ENCODE measurements at places on chromosomes 2 and 18.

DNA sequence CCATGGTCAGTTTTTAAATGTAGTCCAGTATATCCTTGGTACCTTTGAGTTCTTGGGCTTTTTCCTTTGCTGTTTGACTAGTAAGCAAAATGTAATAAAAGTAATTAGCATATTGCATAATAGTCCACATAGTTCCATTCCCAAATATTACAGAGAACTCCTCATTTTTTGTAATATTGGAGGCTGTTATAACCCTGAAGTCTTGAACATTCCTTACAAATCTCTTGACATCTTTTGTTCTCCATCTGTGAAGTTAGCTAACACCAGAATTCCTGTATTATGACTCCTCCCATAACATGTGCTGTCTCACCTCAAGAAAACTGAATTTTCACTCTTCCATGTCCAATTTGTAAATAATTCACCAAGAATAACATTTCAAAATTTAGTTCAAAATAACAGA is 17.1 kb downstream of the CREB1 start:
- DNase-seq = no peak

GRCh38 chr18:58983260-58984155 is 118.8 kb downstream of the ZNF532 start:
- DNase-seq = no peak

DNA sequence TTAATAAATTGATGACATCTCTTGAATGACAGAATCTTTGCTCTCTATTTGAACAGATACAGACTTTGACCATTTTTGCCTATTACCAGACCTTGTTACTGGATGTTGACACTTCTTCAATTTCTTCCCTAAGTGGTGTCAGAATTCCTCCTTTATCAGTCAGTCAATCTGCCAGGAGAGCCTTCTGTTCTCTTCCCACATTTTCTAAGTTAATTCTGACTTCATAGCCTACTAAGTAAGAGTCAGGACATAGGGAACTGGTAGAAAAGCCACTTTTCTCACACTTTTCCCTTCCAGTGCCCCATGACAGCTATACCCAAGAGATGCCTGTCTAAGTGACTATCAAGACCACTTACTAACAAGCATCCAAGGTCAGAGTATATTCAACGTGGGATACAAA is 1187.5 kb upstream of the NXPH2 start:
- no peak for DNase-seq

DNA sequence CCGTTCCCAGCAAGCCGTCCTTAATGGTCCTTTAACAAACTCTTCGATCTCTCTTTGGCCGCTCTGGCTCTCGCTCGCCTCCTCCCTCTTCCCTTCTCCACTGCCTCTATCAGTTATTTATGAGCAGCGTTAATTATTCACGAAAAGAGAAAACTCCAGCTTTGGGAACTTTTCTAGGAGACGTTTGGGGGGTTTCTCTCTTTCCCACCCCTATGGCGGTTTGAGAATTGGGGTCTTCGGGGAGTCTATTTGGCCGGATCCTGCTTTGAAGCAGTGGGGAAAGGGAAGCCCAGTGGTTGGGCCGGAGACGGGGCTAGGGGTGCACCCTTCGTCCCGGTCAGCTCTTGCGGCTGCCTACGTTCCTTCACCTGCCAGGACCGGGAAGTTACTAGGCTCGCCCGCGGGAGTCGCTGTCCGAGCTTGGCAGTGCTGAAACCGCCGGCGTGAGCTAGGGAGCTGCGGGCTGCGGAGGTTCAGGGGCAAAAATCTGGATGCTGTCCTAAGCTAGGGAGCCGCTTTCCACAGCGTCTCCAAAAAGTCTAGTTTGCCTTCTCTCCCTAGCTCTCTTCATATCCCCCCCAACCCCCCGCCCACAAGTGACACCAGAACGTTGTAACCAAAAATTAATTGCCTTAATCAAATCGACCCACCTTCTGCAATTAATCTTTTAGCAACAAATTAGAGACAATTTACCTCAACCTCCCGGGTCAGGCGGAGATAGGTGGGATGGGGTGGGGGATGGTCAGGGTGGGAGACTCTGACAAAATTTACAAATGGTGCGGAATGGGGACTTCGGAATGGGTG is 8.9 kb upstream of the SKOR2 start:
- DNase-seq = peak; percentile 66

DNA sequence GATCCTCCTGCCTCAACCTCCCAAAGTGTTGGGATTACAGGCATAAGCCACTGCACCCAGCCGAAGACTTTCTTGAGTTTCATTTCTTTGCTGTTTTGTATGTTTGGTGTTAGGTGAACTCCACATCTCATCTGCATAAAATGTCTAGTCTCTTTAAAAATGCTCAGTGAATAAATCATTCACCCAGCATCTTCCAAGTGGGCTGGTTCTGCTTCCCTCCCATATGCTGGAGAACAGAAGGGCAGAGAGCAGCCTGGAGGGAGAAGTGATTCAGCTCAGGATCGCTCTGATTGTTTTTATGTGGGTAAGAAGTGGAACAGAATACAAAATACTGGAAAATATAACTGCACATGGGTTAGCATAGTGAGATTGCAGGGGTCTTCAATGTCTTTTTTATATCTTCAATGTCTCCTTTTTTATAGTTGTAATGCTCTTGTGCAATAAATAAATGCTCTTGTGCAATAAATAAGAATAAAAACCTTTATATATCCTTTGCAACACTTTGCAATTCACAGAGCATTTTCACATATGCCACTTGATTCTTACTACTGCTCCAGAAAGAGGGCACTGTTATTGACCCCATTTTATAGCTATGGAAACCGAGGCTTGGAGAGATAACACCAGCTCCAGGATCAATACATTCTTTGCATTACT is 253.0 kb upstream of the NCKAP5 start:
- no peak for DNase-seq

DNA sequence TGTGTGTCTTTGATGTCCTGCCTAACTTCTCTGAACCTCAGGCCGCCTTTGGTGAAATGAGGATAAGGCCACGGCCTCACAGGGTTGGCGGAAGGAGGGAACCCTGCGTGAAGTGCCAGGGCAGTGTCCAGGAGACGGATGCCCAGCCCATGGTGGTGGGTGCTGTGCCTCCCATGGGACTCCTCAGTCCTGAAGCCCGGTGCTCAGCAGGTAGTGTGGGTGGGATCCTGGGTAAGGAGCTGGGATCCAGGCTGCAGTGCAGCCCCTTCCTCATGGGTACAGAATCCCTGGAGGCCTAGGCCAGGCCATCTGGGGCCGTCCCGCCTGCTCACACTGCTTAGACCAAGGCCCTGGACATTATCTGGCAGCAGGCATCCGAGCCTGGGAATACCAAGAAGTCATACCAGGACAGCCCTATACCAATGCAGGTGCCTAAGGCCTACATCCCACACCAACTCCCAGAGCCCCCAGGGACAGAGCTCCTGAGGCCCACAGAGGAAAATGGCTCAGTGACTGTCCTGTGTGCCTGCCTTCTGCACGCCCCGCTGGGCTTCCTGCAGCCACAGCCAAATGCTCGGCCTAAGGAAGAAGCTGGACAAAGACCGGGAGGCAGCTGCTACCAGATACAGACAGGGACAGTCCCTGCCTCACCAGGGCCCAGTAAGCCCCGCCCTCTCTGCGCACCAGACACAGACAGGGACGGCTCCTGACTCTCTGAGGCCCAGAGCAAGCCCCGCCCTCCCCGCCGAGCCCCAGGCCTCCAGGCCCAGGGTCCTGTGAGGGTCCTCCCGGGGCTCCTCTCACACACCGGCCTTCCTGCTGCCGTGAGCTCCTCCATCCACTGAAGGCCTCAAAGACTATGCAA is 78.0 kb downstream of the NDUFA10 start:
- DNase-seq = no peak

DNA sequence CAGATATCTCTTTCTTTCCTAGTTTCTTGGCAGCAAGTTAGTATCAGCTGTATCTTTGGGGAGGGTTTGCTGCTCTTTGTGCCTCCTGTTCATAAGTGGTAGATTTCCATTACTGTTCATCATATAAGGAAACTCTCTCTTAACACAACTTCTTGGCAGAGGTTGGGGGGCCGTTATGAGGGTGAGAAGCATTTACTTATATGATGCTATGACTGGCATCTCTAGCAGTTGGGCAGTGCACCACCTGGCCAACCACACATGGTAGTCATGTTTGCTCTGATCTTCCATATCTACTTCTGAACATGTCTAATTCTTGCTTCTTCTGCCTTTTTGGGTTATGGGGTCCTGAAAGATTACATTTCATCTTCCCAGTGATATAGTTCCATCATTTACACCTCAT is 282.2 kb downstream of the CYRIA start:
- no peak for DNase-seq

GRCh38 chr2:25088817-25089516 is 47.1 kb downstream of the EFR3B start:
- DNase-seq = no peak

DNA sequence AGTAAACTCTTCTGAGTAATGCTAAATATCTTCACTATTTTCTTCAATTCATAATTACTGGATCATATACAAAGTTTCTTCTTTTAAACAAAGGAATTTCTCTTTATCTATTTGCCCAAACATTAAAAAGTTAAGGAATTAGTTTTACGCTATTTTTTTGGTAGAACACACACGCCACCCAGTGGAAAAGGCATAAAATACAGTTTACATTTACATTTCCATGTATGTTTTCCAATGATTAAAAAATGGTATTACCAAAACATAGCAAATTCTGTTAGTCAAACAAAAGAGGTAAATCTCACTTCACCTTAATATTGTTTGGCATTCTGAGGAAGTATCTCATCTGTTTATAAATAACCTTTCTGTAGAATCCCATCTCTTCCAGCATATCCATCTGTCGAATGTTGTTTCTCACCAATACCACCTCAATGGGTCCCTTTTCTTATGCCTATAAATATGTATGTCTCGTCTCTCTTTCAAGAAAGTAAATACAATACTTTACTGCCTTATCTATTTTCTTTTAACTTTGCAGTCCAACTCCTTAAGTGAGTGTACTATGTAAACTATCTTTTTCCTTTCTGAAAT is 7.2 kb downstream of the BOLL start:
- peak; percentile 29 for DNase-seq

DNA sequence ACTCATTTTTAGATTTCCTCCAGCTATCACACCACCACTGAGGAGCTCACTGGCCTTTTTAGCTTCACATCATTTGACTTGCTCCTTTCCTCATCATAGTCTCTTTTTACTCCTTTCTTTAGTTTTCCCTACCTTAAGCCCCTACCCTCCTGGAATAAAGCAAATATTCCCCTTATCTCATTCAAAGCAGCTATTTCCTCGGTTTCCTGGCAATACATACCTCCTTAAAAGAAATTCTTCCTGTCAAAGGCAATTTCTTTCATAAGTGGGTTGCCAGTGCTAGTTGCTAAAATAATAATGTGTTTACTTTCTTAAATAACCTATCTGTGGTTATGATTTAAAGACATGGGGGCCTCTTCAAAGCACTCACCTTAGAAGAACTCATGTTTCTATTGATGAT is 359.3 kb downstream of the GALNT13 start:
- DNase-seq = no peak
